Renal pelvis (tissue), 12 donors: ENCODE measurements at places on chromosomes 1 and 21. TPM values are rescaled to one million over a fixed set of nuclear protein-coding genes. Genes with fewer than 3 reads are reported as not detected.

DNA sequence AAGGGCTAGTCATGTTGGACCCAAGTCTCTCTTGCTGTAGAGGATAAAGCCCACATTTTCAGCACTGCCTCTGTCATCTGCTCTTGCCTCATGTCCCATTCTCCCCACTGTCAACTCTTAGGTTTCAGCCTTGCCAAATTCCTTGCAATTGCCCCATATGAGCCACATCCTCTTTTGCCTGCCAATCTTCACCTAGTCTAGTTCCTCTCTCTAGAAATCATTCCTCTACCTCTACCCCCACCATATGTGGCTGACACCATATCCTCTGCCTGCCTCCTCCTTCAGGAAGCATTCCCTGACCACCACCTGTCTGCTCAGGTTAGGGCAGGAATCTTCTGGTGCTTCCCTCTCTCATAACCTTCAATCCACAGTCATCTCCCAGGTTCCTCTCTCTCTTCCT, 38.2 kb downstream of the SLC9A1 start:
- no peak for DNase-seq

DNA sequence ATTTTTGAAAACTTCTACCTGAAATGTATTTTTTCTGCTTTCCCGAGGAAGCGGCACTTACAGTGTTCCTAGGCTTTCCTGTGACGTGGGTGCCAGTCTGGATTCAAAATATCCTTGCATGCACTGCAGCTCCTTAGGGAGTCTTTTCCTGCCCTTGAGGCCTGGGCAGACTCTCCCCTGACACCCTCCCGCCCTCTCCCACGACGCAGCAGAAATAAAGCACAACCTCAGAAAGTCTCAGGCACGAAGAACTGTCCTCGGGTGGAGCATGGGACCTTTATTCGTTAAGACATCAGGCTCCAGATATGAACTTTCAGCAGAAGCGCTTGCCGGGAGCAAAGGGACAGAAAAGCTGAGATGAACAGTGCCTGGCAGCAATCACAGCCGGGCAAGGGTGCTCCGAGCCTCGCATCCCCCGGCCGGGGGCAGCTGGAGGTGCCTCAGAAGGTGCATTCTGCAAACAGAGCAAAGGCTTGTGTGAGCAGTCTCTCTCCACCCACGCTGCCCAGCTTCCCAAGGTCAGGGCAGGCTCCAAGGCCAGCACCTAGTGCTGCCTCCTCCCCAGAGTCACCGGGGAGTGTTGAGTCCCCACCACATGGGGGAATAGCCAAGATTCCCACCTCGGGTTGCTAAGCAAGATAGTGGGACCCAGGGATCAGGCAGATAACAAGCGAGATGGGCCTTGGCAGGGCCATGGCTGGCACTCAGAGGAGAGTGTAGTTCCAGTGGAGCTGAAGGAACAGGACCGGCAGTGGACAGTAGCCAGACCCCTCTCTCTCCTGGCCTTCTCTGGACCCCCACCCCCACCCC, 3.2 kb downstream of the TFF3 start:
- DNase-seq = no peak

DNA sequence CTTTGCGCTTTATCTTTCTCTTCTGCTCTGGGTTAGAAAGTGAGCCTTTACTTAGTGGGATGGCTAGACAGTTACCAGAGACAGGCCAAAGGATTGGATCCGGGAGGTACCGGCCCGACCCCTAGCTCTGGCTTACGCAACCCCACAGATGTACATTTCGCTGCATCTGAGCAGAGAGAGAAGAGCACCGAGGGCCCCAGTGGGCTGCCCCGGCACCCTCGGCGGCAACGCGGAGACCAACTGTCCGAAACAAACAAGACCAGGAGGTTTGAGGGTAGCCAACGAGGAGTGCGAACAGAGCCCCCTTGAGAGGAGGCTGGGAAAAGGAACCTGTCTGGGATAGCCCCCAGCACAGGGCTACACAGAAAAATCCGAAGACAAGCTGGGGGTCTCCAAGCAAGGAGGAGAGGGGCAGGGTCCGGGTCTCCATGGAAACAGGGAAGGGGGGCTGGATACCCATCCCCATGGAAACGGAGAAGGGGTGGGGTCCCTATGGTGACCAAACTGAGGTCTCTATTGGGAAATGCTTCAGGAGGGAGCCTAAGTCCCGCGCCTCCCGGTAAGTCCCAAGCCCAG, 373 bp downstream of the MTF1 start:
- DNase-seq = no peak

GRCh38 chr1:197559244-197559643, 216.0 kb downstream of the DENND1B start:
- no peak for DNase-seq

DNA sequence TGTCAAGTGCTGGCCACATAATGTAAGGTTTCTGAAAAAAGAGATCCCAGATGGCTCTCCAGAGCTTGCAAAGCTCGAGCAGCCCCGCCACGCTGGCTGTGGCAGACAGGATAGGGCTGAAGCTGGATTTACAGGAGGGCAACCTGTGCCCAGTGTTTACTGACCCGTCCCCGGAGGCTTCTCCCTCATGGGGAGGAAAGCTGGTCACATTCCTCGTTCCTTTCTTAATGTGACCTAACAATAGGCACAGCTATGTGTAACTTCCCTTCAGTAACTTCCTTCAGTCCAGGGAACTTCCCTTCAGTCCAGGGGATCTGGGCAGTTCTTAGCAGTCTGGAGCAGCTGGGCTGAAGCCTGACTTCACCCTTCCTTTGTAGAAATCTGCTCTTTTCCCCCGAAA, 7.7 kb downstream of the SLFNL1 start:
- DNase-seq = no peak

DNA sequence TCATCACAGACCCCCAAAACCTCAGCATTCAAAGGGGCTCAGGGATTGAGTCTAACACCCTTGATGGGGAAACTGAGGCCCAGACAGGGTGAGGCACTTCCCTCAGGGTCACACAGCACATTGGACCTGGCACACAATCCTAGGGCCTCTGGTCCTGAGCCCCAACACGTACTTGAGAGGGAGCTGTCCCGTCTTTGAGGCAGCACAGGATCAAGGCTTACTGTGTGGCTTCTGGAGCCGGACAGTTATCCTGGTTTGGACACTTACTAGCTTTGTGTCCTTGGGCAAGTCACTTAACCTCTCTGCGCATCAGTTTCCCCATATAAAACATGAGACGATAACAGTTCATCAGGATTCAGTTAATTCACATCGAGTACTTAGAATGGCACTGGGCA, 26.5 kb downstream of the RUNX3 start:
- no peak for DNase-seq

- DNase-seq = no peak
Observed at GRCh38 chr1:162347281-162347680, 29.4 kb downstream of the SPATA46 start.

GRCh38 chr1:67044631-67045270, 9.2 kb downstream of the SLC35D1 start:
- no peak for DNase-seq

DNA sequence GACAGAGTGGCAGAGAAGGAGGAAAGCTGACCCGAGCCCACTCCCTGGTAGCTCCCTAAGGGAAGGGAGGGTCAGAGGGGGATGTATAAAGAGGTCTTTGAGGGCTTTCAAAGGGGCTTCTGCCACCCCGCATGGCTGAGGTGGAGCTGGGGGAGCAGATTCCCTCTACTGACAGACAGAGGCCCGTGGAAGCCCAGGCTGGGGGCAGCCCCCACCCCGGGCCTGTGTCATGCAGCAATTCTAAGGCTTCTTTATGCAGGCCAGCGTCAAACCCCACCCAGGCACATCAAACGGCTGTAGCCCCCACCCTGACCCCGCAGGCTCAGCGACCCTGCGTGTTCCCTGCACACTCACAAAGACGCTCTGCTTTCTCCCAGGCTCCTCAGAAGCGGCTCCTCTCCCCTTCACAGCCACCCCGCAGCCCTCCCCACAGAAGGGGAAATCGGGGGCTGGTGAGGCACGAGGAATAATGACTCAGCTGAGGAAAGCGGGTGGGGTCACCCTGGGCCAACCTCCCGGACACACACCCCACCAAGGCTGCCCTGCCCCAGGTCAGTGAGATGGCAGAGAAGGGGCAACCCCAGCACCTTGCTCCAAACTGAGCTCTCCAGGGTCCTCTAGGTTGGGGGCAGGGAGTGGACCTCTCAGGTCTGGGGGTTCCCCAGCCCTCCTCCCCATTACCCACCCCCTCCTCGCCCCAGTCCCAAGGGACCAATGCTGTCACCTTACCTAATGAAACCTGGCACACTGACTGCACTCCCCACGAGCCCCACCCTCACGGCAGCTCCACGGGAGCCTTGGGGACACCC, 10.8 kb downstream of the SLC45A3 start:
- DNase-seq = no peak

DNA sequence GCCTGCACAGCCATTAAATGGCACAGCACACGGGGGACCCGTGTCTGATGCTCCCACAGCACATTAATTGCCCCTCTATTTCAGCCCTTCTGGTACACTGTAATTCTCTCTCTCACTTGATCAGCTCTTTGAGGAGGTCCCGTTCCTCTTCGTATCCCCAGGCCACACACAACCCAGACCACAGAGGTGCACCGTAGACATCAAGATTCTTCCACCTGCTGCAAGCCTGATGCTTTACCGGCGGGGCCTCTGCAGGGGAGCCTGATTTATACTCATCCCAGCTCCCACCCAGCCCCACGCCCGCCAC, 759 bp downstream of the SMYD3 start:
- DNase-seq = no peak

GRCh38 chr1:33195556-33195955, 13.7 kb upstream of the TRIM62 start:
- DNase-seq = no peak

DNA sequence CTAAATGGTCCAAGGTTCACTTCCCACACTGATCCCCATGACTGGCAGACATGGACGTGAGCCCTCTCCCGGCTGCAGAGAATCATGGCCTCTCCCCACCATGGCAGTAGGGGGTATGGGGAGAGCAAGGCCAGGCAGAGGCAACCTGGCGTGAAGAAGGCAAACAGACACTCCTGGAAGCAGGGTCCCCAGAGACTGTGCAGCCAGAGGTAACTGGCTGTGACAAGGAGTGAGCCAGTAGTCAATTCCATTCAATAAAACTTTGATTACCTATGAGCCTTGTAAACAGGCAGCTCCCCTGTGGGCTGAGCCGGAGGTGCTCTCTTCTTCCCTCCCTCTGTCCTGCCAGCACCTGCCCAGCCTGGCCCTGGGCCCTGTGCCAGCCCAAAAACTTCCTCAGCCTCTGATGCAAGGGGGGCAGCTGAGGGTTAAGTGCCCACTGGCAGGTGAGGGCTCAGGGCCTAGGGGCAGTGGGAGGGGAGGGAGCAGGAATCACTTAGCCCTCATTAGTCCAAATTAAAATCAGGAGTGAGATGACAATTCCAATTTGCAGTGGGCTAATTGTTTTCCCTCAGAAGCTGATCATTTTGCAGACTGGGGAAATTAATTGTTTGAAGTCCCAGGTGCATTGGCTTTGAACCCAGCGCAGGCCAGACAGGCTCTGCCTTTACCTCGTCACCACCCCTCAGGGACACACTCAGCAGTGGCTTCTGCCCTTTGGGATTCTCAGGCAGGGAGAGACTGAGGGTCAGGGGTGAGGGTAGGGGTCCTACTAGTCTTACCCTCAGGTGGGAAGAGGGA, 35.6 kb downstream of the LRRN2 start:
- DNase-seq = no peak

DNA sequence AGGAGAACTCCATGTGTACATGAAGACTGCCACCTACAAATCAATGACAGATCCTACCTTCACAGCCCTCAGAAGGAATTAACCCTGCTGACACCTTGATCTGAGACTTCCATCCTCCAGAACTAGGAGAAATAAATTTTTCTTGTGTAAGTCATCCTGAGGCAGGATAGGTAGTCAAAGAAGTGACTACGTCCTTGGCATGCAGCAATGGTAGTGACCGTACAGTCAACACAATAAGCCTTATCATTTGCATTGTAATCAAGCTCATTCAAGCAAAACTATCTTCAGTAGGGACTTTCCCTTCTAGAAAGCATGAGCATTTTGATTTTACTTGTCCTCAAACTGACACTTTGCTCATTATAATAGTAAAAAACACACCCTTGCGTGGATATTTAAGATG, 64.0 kb upstream of the KCNK1 start:
- DNase-seq = no peak

DNA sequence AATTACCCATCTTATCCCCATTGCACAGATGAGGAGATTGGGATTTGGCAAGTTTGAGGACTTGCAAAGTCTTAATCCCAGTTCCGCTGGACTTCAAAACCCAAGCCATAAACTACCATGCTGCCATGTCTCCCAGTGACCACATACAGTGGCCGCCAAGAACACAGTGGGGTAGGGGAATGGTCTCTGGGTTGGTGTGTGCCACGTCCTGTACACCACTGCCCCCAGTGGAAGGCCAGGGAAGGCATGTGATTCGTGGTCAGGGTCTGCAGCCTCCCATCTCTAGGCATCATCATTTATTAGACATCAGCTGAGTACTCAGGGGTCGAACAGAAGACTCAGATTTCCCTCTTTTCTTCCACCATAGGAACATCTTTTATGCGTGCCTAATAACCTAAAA, 76.0 kb downstream of the MAN1C1 start:
- no peak for DNase-seq

DNA sequence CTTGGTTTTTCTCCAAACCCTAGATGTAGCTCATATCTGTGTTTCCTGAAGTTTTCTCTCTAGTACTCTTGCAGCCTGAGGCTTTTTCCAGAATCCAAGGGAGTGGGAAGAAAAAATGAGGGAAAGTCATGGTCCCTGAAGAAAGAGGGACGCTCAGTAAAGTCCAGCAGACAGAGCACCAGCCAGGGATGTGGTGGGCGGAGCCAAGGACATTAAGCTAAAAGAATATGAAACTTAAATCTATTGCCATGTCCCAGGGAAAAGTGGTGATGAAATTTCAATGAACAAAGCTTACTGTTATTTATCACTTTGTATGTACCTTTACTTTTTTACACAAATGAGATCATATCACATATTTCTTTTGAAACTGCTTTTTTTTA, 430.2 kb downstream of the USP25 start:
- no peak for DNase-seq

GRCh38 chr1:179023946-179024650, 1.6 kb upstream of the FAM20B start:
- DNase-seq = no peak

GRCh38 chr1:100353071-100353801, 930 bp downstream of the CDC14A start:
- DNase-seq = no peak

Gene NEK2
- polyA plus RNA-seq = 20.1 TPM

Gene MYOG
- 0.34 TPM for polyA plus RNA-seq

Gene VWA5B1
- polyA plus RNA-seq = 1.8 TPM

Gene LRRC53
- polyA plus RNA-seq = 0.04 TPM

Gene C8B
- not detected for polyA plus RNA-seq

Gene S100PBP
- polyA plus RNA-seq = 24.6 TPM

Gene ANKRD34A
- polyA plus RNA-seq = 0.79 TPM

Gene CR1
- polyA plus RNA-seq = 16.6 TPM

Gene XKR8
- polyA plus RNA-seq = 10.4 TPM

Gene C2CD2
- polyA plus RNA-seq = 13.2 TPM

Gene C1orf87
- 0.17 TPM for polyA plus RNA-seq

Gene PLPP3
- polyA plus RNA-seq = 118 TPM
